ENCODE measurements at places on chromosomes 4 and X.

- no peak for DNase-seq
These were observed 14.3 kb upstream of the FAM3A start for GRCh38 chrX:154530286-154530685.

DNA sequence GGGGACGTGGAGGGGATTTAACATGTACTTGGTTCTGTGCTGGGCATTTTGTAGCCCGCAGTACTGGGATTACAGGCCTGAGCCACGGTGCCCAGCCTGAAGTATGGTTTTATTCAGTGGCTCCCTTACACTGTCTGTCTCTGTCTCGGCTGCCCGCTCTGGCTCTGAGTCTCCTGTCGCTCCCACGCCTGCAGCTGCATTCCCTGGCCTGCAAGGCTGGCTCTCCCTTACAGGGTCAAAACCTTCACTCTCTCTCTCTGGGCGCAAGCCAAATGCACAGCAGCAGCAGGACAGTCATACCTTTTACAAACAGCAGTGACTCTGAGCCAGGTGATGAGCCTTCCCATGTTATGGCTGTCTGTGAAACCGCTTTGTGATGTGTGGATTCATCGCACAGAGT is 72.1 kb downstream of the HTRA3 start:
- DNase-seq = no peak

DNA sequence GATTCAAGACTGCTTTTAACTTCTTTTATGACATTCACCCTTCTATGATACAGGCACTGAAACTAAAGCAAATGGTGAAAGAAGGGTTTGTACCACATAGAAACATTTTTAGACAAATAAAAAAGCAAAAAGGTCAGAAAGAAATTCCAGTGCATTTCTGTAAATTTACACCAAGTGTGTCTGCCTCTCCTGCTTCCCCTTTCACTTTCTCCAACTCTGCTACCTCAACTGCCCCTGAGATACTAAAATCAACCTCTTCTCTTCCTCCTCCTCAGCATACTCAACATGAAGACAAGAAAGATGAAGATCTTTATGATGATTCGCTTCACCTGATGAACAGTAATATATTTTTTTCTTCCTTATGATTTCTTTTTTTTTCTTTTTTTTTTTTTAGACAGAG is 187.9 kb downstream of the LRBA start:
- no peak for DNase-seq

DNA sequence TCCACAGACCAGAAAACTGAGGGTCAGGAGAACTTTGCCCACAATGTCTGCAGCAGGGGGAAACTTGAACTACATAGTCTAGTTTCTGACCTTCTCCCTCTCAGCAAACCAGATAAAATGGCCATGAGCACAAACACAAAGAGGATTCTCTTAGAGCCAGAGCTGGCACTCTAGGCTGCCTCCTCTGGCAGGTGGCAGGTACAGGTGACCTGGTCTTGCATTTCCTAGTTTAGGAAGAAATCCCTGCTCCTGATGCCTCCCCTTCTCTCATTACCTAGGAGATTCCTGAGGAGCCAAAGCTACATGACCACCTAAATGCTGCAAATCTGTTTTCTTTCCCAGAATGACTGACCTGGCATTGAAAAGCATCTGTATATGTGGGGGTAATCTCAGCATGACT is 45.1 kb downstream of the ARHGEF9 start:
- DNase-seq = no peak

- no peak for DNase-seq
These were observed 91.3 kb downstream of the MOSPD2 start for GRCh38 chrX:14964500-14964899.

- DNase-seq = no peak
These were observed 3.4 kb downstream of the PLAC8 start for GRCh38 chr4:83110970-83111750.

GRCh38 chr4:26076896-26077295 is 162.9 kb downstream of the SMIM20 start:
- no peak for DNase-seq

DNA sequence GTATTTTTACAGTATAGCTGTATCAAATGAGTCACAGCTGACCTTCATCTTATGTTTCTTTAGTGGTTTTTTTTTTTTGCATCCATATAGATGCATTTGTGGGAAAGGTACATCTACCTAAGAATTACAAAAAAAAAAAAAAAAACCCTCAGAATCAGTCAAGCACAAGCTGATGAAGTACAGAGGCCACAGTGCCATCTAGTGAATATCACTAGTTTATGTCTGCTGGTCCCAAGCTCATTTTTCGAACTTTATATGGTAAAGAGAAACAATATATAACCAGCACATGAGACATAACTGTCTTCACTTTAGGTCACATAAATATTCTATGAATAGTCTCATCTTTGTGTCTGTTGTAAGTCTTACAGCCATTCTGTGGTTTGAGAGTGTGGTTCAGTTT is 220.1 kb downstream of the DLG3 start:
- DNase-seq = peak; percentile 21

GRCh38 chr4:7155590-7156071 is 36.7 kb upstream of the SORCS2 start:
- no peak for DNase-seq

DNA sequence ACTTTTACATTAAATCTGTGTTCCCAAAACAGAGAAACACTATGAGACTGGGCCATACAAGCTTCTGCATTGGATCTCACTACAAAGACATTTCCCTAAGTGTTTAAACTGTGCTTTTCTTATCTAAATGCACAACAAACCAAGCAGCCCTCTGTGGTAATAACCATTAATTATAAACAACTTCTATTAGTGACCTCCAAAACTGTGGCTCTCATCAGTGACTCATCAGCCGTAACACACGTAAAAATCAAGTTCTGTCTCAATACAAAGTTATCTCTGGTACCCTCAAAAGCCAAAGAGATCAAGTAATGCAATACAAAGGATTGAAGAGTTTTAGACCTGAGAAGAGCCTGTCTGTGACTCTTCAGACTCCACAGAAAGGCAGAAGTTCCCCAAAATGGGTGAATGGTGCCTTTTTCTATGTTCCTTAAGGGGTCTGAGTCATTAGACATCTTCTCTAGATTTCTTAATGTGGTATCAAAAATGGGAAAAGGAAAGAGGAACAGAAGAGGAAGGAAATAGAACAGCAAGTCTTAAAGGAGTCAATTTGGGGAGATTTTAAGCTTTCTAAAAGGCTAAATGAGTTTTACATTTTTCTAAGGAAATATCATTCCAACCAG is 189.8 kb upstream of the PPP1R2C start:
- DNase-seq = no peak

DNA sequence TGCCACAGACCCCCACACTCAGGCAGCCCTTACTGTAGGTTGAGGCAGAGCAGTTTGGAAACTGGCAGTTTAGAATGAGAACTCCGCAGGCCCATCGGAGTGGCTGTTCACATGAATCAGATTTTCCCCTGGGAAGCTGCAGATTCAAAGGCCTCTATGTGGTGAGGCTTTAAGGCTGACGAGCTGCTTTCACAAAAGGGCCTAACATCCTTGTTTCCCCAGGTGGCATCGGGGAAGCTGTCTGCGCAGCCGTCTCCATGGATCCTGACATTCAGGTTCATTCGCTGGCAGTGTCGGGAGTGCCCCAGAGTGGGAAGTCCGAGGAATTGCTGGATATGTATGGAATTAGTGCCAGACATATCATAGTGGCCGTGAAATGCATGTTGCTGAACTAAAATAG is 33.7 kb downstream of the TKTL1 start:
- no peak for DNase-seq

- DNase-seq = no peak
These were observed 40.1 kb downstream of the SATL1 start for GRCh38 chrX:85203461-85203970.

DNA sequence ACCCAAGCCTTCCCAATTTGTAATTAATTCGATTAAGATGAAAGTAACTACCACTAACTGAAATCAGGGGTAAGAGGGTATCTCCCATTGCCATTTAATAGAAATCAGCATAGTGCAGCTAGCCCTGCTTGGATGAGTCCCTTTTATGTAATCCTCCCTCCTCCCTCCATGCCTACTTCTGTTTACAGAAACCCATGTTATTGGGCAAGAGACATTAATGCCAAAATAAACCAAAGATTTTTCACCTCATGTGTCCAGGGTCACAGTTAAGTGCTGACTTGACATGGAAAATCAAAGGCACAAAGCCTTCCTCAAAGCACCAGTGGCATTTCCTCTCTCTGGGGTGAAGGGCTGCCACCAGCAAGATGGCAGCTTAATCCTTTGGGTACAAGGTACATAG is 50.8 kb downstream of the ZC4H2 start:
- DNase-seq = no peak

DNA sequence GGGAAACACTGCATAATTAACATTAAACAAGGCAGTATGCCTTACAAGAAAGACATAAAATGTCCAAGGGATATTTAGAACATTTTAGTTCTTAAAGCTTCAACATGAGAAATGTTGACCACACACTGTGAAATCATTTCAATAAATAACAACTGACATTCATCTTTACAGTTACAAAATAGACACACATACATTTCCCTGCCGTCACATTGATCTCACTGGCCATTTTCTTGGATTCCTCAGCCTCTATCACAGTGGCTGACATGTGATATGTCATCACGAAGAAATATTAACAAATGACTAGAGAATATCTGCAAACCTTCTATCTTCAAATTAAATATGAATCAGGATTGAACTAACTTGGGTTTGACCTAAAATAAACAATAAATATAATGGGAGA is 1.9 kb downstream of the CXCL2 start:
- DNase-seq = no peak

DNA sequence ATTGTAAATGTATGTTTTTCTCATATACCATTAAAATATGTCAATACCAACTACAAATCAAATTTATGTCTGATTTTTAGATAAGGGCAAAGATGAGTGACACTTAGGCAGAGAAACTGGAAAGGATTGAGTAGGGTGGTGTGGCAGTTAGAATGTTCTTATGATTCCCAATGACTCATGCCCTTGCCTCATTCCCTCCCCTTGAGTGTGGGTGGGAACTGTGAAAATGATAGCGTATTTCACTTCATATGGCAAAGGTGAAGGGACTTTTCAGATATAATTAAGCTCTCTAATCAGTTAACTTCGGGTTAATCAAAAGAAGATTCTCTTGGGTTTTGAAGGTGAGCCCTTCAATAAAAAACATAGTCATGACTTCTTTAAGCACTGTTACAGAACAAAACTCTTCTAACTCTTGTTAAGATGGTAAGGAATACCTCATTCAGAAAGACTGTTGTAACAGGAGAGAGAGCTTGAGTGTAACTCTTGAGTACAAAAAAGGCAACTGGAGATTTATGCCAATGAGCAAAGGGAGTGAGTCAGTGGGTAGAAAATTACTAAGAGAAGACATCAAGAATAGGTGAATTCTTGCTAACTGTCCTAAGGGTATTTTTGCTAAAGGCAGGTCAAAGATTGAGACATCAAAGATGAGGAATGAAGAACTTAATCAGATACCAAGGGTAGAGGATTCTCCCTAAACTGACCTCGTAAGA is 329.5 kb downstream of the KCTD8 start:
- DNase-seq = no peak

DNA sequence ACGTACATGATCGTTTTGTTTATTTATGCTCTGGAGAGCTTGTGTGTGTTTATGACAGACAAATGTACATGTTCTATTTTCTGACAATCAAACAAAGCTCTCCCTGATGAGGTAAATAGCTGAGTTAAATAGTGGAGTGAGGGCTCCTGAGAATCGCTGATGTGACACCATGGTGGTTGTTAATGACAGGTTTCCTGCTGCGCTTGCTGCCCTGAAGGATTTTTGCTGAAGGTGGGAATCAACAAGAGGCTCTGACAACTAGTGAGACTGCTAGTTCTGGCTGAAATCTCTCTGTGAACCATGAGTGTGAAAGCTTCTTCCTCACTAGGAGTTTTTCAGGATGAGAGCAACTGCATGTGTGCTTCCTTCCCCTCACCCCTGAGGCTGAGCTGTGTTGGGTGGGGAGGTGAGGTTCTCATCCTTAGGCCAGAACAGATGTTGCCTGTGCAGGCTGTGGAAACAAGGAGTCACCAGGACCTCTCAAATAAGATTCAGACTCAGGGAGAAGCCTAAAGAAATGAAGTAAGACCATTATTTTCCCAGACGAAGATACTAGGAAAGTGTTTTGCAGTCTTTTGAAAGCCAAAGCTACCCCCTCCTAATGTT is 173.4 kb upstream of the JADE1 start:
- no peak for DNase-seq

DNA sequence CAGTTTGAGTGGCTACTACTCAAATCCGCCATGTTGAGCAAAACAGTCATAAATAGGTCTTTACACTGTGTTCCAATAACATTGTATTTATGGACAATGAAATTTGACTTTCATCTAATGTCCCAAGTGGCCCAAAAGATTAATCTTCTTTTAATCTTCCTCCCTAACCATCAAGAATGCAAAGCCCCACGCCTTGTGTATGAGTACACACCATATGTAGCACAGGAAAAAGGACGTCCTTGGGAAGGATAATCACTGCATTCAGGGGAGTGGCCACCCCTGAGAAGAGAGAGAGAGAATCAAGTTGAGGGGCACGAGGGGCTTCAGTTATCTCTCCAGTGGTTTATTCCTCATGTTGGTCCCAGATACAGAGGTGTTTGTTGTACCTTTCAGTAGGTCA is 33.1 kb downstream of the RBM47 start:
- no peak for DNase-seq

- no peak for DNase-seq
These were observed 24.2 kb upstream of the EPGN start for GRCh38 chr4:74284053-74284452.

DNA sequence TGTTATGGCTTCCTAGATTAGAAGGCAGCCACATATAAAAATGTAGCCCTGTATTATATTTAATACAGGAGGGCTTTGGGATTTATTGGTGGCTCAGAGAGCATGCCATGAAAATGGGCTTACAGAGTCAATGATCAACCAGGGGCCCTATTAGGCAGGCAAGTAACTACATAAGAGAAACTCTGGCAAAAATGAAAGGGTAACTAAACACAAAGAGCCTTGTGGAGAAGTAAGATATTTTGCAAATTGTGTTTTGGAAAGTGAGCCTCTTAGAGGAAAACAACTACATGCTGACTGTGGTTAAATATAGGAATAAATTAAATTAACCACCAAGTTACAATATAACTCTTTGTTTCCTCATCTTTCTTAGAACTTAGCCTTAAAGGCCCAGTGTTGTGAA is 5.5 kb downstream of the SAT1 start:
- no peak for DNase-seq

DNA sequence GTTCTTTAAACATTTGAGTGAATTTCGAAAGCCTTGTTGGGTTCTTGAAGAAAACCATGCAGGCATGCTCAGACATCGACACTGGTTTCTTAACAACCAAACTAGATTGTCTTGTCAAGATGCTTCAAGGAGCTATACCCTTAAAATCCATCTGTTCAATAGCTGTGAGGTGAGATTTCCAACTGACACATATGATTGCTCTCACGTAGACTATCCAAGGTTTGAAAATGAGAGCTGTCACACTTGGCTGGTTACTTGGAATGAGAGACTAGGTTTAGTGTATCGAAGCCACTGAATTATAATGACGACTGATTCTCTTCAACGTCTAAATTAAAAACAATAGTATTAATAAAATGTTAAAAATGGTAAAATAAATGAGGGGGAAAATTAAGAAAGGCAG is 2725.5 kb downstream of the ARAP2 start:
- DNase-seq = no peak

Measured in NCI-H748 treated with DMSO at 0.1 percent for 48 hours (cell line).